ENCODE measurements at places on chromosomes 1 and 21.
A peak's percentile ranks its signal among the peaks of the same experiment; 100 is the strongest.

DNA sequence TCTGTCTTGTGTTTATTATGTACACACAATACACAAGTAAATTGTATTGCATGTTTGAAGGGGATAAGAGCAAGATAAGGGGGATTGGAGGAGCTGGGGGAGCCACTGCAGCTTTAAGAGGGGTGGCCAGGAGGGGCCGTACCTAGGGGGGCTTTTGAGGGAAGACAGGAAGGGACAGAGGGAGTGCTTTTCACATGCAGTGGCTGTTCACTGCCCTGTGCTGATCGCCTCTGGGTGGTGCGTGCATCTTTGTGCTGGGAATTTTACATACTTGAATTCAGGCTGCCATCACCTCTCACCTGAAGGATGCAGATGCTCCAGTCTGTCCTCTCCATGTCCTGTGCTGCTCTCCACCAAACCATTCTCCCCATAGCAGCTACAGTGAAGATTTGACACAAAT lies 179.5 kb downstream of the PTPRU start:
- DNase-seq: no peak

DNA sequence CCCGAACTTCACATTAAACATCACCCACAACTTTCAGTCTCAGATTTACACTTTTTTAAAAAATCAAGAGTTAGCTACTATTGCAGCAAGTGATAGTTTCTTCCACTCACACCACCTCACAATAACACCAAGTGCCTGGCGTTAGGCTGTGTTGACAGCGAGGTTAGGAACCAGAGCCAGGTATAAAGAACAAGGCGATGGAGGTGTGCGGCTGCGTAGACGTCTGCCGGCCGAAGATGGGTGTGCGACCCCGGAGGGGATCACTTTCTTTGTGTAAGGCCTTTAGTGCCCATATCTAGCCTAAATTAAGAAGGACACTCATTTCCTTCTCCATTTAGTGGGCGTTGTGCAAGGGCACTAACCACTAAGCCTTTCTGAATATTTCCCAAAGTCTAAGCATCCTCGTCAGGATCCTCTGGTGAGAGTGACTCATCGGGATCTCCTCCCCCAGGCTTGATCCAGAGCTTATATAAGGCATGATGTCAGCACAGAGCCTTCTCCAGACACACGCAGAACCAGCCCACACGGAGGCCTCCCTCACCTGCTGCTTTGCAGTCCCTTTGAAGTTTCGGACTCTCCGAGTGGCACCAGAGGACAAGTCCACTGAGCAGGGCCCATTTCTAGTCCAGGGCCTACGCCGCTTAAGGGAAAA lies 11.8 kb downstream of the NHLH2 start:
- DNase-seq: no peak

GRCh38 chr1:211789641-211790464 lies 40.7 kb downstream of the LPGAT1 start:
- no peak for DNase-seq

- no peak for DNase-seq
Observed at GRCh38 chr1:39003794-39004193, 12.7 kb downstream of the AKIRIN1 start.

DNA sequence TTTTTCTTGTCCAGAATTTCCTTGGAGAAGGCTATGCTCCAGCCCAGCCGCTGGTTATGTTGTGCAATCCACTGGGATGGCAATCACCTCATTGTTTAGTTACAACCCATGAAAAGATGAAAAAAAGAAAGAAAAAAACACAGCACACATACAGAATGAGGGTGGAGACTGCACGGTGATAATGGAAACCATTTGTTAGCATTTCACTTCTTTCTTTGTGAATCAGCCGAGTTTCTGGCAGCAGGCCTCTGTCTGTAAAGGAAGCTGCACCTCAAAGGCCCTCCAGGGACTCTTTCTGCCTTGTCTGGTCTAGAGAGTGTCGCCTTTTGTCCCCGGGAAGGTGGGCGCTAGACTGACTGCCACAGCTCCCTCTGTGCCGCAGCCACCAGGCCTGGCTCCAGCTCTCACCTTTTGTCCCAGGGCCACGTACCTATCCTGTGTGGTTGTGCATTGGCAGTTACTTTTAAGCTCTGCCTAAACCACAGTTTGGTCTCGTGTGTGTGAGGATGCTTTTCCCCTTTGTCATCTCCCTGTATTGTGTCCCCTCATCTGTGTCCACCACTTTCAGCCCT lies 35.6 kb downstream of the NGF start:
- no peak for DNase-seq

- DNase-seq: no peak
Observed at GRCh38 chr1:33635336-33636012, 163.0 kb downstream of the ZSCAN20 start.

DNA sequence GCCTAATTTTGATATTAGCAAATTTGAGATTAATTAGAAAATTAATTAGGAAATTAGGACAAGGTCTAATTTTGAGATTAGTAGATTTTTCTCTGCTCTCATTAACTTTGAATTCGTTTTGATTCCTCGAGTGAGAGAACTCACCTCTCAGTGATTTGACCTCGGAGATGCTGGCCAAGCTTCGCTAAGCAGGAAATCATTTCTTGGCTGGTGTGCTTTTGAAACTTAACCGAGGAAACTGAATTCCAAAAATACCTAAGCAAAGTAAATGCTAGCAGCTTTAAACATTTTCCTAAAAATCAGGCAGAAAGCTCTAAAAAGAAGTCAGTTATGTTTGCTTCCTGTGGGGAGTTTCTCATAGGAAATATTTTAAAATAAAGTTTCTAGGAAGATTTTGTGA lies 34.9 kb downstream of the CDC14A start:
- DNase-seq: no peak

DNA sequence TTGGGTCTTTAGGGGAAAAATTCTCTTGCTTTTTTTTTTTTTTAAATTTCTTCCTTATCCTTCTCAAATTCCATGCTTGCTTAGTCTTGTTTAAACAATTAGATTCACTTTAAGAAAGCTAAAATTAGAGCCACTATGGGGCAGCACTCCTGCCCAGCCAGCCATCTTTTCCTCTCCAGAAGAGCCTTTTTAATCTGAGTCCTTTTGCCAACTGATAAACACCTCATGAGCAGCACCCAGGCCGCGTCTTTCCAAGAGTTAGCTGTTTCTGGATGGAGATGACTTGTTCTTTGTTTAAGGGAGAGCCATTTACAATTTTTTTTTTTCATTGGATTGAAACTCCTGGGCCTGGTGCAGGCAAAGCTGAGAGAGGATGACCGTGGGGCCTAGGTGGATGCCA lies 53.3 kb upstream of the TSPAN2 start:
- DNase-seq: no peak

DNA sequence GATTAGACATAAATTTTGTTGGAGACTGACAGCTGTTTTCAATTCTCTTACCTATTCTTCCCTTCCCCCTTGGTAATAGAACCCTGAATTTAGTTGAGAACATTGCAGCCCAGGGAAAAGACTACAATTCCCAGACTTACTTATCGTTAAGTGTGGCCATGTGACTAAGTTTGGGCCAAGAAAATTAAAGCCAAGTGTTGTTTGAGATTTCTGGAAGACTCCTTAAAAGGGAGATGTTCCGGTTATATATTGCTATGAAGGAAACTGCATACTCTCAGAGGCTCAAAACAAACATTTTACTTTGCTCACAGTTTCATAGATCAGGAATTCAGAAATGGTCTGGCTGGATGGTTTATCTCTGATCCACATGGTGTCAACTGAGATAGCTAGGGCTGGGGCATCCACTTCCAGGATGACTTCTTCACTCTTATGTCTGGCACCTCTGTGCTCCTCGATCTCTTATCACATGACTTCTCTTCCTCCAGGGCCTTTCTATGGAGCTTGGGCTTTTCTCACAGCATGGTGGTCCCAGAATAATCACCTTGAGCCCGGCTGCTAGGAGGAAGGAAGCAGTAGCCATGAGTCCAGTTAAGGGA lies 22.4 kb upstream of the CD34 start:
- no peak for DNase-seq

DNA sequence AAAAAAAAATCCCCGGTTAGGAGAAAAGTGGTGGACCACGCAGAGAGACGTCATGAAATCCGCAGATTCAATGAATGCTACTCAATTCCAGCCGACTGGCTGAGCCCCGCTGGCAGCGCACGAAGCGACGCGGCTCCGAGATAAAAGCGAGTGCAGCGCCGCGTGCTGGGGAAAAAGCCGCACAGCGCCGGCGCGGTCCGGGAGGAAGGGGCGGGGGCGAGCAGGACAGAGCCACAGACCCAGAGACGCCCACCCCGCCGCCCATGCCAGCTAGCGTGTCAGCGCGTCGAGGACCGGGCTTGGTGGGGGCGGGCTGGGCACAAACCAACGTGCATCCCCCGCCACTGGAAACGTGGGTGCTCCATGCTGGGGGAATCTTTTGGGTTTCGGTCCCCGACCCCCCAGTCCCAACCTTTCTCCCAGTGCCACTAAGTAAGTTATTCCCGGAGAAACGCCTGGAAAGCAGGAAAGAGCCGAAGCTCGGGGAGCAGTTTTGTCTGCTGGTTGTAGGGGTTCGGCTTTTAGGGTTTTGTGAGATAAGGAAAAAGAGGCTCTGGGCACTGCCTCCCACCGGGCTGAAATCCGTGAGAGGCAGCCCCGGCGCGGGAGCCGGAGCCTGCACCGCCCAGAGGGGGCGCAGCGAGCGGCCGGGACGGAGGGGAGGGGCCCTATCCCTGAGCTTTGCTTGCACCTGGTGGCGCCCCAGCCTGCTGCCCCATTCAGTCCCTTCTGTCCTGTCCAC lies at the start of gene KCNJ6:
Gene KCNJ6 (minus strand): TSS at position 148 of the 742 bp plus-strand sequence. CDS start 75,775 bp downstream, outside the sequence.
- DNase-seq: no peak

DNA sequence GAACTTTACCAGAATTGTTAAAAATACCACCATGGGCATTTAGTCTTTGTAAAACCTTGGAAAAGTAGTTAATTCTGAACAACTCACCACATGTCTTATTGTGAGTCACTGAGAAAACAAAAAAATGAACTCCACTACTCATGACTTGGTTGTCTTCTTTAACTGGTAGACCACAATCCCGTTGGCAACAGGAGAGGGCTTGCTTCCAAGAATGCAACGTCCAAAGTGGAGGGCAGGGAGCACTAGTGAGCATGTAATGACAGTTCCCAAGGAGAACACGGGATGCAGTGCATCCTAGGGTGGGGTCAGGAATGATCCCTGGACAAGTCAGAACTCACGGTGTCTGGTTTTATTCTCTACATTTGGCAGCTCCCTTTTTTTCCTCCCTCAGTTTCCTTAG lies 15.2 kb upstream of the HMCN1 start:
- peak; percentile 42 for DNase-seq

- DNase-seq: no peak
Observed at GRCh38 chr1:178066908-178067614, 26.8 kb upstream of the RASAL2 start.

DNA sequence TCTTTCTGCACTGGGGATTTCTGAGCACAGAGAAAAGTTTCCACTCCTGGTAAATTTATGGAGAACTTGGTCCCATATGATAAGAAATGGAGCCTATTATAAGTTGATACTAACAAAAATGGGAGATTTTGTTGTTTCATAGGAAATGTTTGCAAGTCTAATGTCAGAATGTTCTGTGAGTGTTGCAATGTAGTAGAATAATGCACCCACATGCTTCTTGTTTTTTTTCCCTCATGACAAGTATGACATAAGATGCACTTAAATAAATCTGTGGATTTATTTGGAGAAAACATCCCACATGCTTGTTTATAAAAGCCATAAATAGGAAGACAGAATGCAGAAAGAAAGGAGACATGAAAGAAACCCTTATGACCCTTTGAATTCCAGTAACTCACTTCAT lies 50.8 kb upstream of the KCNJ6 start:
- no peak for DNase-seq

- DNase-seq: no peak
Observed at GRCh38 chr1:53847980-53848379, 9.9 kb upstream of the NDC1 start.

DNA sequence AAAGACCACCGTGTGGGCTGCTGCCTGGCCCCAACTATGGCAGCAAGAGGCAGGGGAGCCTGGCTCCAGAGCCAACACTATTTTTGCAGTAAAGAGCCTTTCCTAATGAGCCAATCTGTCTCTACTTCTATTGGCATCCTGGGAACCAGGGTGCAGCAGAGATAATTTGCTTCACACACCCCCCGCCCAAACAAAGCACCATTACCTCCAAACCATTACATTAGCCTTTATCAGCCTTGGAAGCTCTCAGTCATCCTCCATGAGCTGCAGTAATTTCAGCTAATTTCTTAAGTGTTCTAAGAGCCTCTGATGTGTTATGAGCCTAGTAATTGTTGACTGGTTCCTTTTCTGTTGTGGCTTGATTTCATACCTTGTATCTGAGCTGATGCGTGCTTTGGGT lies 21.6 kb downstream of the ARMH1 start:
- DNase-seq: no peak

GRCh38 chr1:171233183-171233582 lies 15.1 kb upstream of the FMO1 start:
- no peak for DNase-seq

- no peak for DNase-seq
Observed at GRCh38 chr1:221292652-221293051, 413.4 kb downstream of the HLX start.

- DNase-seq: no peak
Observed at GRCh38 chr1:221164951-221165838, 286.0 kb downstream of the HLX start.

- DNase-seq: no peak
Observed at GRCh38 chr1:81597720-81598426, 202.9 kb upstream of the ADGRL2 start.
